Muscle of leg (tissue), 16 donors: ENCODE measurements at places on chromosomes 7 and 10. TPM values are rescaled to one million over a fixed set of nuclear protein-coding genes. Genes with fewer than 3 reads are reported as not detected.

GRCh38 chr10:121516093-121516865 lies 82.0 kb downstream of the FGFR2 start:
- H3K27me3 ChIP-seq = peaks cover 13% of the 10 kb centered on the region
- H3K27ac ChIP-seq = no peak overlapping the region
- no peak overlapping the region for H3K4me3 ChIP-seq
- no peak for DNase-seq
- H3K4me1 ChIP-seq = no peaks in the 10 kb centered on the region

DNA sequence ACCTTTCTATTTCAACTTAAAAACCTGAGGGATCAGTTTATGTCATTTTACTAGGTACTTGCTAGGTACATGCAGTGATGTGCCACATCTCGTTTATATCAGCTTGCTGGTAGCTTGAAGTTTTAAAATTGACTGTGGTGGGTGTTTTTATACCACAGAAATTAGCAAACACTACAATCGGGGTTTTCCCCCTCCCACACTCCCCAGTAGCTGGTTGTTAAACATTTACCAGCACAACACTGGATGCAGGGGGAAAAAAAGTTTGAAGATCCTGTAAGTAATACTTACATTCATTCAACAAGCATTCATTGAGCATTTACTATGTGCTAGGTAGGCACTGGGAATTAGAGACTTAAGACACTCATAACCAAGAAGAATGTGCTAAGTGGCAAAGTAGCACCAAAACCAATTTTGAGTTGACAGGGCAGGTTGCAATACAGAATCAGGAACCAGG lies 32.6 kb downstream of the USP6NL start:
- H3K27me3 ChIP-seq = no peaks in the 10 kb centered on the region
- H3K27ac ChIP-seq = no peak overlapping the region
- no peaks in the 10 kb centered on the region for H3K4me1 ChIP-seq
- H3K36me3 ChIP-seq = no peaks in the 10 kb centered on the region
- no peak for DNase-seq

DNA sequence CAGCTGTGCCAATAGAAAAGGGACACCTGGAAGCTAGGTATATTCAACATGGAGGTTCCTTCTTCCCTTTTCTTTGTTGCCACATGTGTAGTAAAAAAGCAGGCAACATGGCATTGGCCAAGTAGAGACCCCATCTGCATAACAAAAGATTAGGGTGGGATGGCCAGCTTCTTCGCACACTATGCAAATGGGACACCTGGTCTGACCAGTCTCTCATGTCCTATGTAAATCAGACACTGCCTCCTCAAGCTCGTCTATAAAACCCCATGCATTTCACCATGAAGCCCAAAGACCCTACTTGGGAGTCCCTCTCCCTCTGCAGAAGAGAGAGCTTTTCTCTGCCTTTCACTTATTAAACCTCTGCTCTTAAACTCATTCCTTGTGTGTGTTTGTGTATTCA lies 53.9 kb downstream of the MYL10 start:
- no peaks in the 10 kb centered on the region for H3K4me1 ChIP-seq
- no peak overlapping the region for H3K27ac ChIP-seq
- no peak overlapping the region for H3K4me3 ChIP-seq
- no peaks in the 10 kb centered on the region for H3K27me3 ChIP-seq
- no peak for DNase-seq

GNAI1 gene
- total RNA-seq = 37.2 TPM

ELN gene
- 142 TPM for total RNA-seq

TMEM139 gene
- total RNA-seq = 0.40 TPM

GRCh38 chr7:84232646-84233045 lies 38.1 kb upstream of the SEMA3A start:
- DNase-seq = peak; percentile 18
- H3K4me3 ChIP-seq = no peak overlapping the region
- no peaks in the 10 kb centered on the region for H3K27me3 ChIP-seq

DNA sequence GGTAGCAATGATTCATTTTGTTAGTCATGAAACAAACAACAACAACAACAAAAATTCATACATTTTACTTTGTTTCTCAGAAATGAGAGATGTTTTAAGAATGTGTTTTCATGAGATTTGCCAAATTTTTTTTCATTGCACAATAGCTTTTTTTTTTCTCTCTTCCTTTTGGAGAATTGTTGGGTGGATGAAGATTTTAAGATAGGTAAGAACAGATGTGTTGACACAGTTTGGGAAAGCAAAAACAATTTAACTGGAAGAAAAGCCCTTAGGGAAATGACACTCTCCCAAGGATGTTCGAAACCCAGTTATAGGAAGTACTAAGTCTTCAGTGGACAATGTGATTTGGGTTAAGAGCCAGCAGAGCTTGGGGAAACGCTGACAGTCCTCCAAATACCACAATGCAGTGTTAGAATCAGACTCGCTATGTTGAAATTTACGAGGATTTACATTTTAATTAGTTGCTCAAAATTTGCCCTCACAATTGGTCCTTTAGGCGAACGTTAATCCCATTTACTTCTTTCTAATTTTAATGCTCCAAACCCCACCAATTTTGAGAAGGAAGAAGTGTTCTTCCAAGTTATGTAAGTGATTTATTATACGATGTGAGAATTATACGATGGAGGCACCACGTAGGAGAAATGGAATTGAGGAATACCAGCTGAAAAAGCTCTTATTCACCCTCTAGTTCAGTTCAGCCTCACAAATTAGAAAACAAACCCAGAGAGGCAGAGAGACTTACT lies 61.2 kb downstream of the HHEX start:
- H3K36me3 ChIP-seq = no peaks in the 10 kb centered on the region
- H3K27me3 ChIP-seq = no peaks in the 10 kb centered on the region
- H3K4me1 ChIP-seq = no peaks in the 10 kb centered on the region

DNA sequence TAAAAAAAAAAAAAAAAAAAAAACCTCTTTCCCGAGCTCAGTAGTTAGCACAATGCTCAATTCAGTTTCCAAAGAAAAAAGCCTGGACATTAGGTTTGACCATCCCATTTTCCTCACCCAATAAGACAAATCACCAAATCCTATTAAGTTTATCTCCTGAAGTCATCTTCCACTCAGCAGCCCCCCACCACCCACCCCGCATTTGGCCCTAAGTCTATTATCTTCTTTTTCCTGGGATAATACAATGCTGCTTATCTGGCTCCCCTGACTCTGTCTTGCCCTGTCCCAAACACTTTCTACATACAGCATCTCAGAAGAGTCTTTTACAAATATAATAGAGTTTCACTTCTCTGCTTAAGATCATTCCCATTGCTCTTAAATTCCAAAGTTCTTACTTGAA lies 17.8 kb upstream of the LMOD2 start:
- H3K27me3 ChIP-seq = no peaks in the 10 kb centered on the region
- H3K4me3 ChIP-seq = no peak overlapping the region
- no peak for DNase-seq
- H3K27ac ChIP-seq = no peak overlapping the region

DNA sequence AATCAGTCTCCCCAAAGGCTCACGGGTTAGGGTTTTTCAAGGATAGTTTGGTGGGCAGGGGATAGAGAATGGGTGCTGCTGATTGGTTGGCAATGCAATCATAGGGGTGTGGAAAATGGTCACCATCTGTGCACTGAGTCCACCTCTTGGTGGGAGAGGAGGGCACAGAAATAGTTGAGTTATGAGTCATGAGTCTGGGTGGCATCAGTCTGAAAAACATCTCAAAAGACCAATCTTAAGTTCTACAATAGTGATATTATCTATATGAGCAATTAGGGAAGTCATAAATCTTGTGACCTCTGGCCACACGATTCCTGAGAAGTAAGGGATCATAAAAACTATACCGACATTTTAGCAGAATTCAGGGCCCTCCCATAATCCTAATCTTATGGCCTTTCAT lies 62.7 kb downstream of the LGI1 start:
- no peak overlapping the region for H3K4me3 ChIP-seq
- H3K4me1 ChIP-seq = peaks cover 8% of the 10 kb centered on the region

- H3K4me3 ChIP-seq = no peak overlapping the region
- peaks cover 13% of the 10 kb centered on the region for H3K4me1 ChIP-seq
- peak; percentile 66 for DNase-seq
- H3K36me3 ChIP-seq = no peaks in the 10 kb centered on the region
These were observed 198.9 kb downstream of the REEP3 start for GRCh38 chr10:63720072-63720537.

GPR22 gene
- 0.04 TPM for total RNA-seq

GRCh38 chr7:134943785-134944400 lies 42.4 kb upstream of the AGBL3 start:
- DNase-seq = peak; percentile 73
- no peaks in the 10 kb centered on the region for H3K4me1 ChIP-seq
- H3K27me3 ChIP-seq = no peaks in the 10 kb centered on the region
- peaks cover 27% of the 10 kb centered on the region for H3K36me3 ChIP-seq

TWIST1 gene
- 8.3 TPM for total RNA-seq

DNA sequence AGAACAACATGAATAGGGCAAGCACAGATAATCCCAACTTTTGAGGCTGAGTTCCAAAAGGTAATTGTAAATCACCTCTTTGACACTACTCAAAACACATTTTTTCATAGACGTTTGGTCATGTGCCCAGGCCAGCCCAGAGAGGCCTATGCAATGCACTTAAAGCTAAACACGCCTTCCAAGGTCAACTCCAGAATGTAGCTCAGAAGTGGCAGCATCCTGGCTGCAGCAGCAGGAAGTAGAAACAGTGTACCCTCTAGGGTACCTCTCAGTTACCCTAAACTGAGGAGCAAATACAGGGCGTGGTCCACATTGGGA lies 58.7 kb downstream of the OSBPL3 start:
- no peaks in the 10 kb centered on the region for H3K4me1 ChIP-seq
- no peak overlapping the region for H3K27ac ChIP-seq
- H3K36me3 ChIP-seq = no peaks in the 10 kb centered on the region

FAM25C gene
- total RNA-seq = not detected

GRCh38 chr10:120644556-120645410 lies 187.8 kb downstream of the PLPP4 start:
- H3K4me1 ChIP-seq = no peaks in the 10 kb centered on the region
- H3K4me3 ChIP-seq = no peak overlapping the region
- no peaks in the 10 kb centered on the region for H3K27me3 ChIP-seq
- no peaks in the 10 kb centered on the region for H3K36me3 ChIP-seq
- no peak overlapping the region for H3K27ac ChIP-seq

DNA sequence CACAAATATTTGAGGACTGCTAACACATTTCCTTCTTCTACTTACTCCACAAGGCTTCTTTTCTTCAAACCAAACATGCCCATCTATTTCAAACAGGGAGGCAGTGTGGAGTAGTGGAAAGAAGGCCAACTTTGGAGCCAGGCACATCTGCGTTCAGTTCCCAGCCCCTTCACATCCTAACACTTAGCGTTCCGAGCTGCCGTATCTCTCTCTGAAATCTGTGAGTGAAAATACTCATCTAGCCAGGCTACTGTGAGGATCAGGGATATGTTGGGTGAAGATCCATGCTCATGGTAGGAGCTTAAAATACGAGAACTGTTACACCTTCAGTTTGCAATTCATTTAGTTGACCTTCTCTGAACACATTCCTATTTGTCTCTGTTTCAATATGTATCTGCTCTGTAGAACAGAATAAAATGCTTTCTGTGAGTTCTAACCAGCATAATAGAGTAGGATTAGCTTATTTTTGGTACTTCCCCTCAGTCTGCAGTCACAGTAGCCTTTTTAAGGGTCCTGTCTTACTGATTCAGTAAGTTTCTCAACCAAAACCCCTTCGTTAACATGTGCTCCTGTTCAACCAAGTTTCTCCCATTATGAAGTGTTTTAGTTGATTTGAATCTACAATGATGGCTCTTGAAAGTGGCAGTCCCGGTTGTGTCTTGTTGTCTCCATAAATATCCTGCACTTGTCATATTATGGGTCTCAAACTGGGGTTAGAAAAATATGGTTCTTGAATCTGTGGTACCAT lies 3.3 kb upstream of the MEST start:
- no peaks in the 10 kb centered on the region for H3K36me3 ChIP-seq
- H3K4me3 ChIP-seq = no peak overlapping the region
- peaks cover 27% of the 10 kb centered on the region for H3K4me1 ChIP-seq
- H3K27ac ChIP-seq = peak overlapping the region; percentile 96
- H3K27me3 ChIP-seq = no peaks in the 10 kb centered on the region
- no peak for DNase-seq

NUTM2A gene
- total RNA-seq = 0.44 TPM
